ENCODE measurements at places on chromosomes 5 and 9.

DNA sequence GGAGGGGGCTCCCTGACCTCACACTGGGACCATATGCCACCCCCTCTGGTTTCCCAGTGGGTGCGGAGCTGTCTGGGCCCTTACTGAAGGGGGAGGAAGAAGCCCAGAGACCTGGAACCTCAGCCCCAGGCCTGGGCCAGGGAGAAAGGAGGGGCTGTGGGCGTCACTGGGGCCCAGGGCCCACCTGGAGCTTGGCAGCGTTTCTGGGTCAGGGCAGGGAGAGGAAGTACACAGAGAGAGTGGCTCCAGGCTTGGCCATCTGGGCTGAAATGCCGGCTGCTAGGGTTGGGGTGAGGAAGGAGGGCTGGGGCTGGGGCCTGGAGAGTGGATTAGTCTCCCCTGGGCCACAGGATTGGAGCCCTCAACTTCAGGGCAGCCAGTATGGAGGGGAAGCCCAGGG lies 6.4 kb upstream of the DAB2IP start:
- DNase-seq, result no peak

DNA sequence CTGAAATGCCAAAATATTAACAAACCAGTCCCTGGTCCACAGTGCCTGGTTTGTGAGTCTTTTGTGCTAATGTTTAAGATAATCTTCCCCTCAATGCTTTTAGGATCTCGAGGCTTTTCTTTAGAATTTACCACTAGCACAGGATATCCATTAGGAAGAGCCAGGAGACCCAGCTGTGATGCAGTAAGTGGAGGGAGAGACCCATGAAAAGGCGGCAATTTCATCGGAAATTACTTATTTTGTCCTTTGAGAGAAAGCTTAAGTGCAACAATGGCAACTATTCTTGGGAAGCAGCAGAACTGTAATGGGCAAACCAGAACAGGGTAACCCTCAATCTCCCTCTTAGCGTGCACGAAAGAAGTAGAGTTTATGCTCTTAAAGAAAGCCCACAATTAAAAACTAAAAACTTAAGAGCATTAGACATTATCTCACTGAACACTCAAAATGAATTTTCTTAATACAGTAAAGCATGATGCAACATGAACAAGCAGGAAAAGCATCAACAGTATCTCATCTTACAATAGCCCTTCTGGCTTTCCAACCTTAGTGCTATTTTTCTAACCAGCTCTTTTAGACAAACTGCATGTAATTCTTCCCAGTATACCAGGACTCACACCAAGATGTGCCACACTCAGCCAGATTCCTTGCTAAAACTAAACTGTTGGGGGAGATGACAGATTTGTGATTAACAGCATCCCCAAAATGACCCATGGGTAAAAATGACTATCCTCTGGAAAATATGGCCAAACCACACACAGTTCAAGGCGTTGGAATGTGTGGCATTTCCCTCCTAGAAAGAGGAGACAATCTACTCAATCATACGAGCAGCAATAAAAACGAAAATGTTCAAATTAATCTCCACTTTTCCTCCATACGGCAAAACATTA lies 36.4 kb downstream of the PWWP2A start:
- no peak for DNase-seq

- DNase-seq, result no peak
Measured at GRCh38 chr9:125649315-125649714, 57.7 kb downstream of the MAPKAP1 start.

DNA sequence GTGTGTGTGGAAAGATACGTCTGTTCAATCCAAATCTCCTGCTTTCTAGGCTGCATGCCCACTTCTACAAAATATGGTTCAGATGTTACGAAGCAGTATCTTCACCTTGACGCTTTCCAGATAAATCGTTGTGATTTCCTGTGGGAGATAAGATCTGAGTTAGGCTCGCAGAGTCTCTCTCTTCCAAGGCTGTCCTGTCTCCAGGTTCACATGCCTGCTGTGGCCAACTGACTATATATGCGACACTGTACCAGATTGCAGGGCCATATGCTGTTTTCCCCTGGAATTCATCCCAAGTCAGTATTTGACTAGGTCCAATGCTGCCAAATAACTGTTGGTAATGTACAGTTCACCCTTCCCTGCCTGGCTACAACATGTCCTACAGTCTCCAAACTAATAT lies 47.9 kb downstream of the TMEM252 start:
- DNase-seq, result no peak

- DNase-seq, result no peak
Measured at GRCh38 chr9:129383019-129383560, 205.0 kb upstream of the IER5L start.

DNA sequence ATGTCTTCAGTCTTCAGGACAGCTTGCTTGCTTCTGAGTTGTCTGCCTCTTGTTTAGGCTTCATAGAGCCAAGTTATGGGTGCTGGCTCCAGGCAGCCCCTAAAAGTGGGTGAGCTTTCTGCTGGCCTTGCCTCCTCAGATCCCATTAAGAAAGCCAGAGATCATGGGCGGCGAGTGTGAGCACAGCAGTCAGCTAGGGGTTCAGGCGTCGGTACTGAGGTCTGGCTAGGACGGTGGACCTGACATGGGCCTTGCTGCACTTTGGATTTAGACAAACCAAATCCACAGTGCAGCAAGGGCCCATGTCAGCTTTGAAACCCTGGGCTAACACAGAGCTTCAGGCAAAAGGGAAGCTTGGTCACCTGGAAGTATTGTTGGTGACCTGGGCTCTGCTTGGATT lies 17.6 kb downstream of the PSAT1 start:
- no peak for DNase-seq

DNA sequence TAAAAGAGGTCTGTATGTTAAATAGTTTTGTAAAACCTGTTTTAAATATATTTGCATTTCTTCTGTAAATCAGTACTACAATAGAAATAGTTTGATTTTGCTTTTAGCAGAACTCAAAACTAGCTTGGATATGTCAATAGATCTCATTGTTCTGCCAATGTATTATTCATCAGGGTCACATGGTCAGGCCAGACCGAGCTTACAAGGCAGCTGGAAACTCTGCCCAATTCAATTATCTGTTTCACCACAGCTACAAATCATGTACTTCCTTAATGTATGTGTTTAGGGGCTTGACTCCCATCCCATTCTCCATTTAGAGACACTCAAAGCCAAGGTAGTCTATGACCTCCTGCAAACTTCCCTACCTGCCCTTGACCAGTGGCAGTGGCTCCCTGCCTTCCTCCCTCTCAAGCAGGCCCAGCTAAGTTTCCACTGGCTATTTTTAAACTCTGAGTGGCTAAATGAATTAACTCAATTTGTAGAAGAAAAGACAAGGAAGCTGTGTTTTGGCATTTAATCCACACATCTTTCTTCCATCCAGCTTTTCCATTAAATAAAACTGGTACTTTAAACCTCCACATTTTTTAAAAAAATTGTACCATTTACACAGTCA lies 46.4 kb upstream of the SELENOP start:
- DNase-seq, result no peak

DNA sequence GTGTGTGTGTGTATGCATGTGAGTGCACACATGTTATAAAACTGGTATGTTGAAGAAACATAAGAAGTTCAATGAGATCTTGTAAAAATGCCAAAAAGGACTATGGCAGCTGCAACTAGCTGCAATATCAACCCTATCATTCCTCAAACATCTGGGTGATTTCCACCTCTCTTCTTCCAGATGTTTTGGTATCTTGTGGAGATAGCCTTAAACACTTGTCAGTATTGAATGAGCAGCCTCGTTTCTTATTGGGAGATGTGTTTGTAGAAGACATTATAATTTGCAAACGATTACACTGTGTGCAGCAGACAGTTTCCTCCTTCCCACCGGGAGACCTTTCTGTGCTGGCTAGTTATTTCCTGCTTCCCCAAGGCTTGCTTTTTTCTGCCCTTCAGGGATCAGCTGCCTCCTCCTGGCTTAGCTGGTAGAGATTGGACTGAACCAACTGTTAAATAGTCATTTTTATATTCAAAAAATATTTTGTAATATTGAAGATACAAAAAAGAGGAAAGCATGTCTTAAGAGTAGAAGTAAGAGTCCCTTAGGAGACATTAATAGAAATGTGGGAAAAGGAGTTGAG lies 168.4 kb upstream of the MPDZ start:
- no peak for DNase-seq

DNA sequence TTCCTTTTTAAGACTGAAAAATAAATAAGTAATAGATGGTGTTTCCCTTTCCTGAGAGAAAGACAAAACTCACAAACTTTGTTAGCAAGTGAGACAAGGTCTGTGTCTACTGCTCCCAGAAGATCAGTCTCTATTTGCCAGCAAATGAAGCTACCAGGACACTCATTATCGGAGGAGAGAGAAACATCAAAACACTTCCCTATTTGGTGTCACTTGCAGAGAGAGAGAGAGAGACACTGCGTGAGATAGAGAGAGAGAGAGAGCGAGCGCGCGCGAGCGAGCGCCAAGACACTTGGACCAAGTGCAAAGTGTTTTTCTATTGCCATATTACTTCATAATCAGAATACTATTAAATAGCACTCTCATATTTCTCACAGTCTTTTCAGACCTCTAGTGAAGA lies 142.7 kb downstream of the KCNN2 start:
- no peak for DNase-seq

GRCh38 chr9:98037357-98037756 lies 19.2 kb upstream of the NANS start:
- no peak for DNase-seq

DNA sequence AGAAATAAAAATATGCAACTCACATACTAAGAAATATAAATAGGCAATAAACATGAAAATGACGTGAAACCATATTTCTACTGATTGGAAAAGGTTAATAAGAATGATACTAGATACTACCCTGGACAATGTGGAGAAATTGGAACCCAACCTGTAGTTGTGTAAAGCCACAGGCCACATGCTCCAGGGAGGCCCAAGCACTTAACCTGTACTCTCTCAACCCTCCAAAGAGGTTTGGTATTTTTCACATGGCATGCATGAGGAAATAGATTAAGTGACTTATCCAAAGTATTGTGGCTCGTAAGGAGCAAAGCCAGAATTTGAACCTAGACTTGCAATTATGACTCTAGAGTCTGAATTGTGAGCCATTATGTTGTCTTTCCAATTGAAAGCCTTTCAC lies 13.4 kb downstream of the LIFR start:
- no peak for DNase-seq

GRCh38 chr9:91856419-91856818 lies 93.6 kb downstream of the ROR2 start:
- DNase-seq, result no peak

GRCh38 chr9:133327834-133328484 lies 8.0 kb downstream of the SURF6 start:
- no peak for DNase-seq

DNA sequence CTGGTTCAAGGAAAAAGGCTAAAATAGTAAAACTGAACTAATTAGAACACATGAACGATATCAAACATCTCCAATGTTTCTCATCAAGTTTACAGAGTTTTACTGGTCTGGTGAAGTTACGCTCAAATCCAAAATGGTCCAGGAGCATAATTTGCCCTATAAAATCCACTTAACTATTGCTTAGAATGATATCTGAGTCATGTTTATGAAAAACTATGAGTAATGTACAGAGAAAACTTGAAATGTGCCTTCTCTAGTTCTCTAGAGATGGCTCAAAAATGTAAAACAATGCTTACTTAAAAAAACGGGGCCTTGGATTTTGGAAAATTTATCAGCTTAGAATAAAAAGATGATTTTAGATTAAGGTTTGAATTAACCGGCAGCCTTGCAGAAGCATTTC lies 108.1 kb downstream of the FBXW11 start:
- DNase-seq, result no peak

GRCh38 chr5:104628911-104629310 lies 1066.3 kb upstream of the NUDT12 start:
- no peak for DNase-seq

GRCh38 chr9:104092875-104093600 lies 1.1 kb upstream of the SMC2 start:
- no peak for DNase-seq

- peak; percentile 95 for DNase-seq
Measured at GRCh38 chr9:132406554-132407122, at the start of gene TTF1. Gene TTF1, minus strand, starts transcription at chr9:132406840. Its CDS starts 4,019 bp downstream, at chr9:132402821.

GRCh38 chr9:99475401-99476065 lies 253.5 kb downstream of the SEC61B start:
- DNase-seq, result no peak

- DNase-seq, result no peak
Measured at GRCh38 chr5:28903643-28904042, 1865.3 kb upstream of the CDH9 start.

DNA sequence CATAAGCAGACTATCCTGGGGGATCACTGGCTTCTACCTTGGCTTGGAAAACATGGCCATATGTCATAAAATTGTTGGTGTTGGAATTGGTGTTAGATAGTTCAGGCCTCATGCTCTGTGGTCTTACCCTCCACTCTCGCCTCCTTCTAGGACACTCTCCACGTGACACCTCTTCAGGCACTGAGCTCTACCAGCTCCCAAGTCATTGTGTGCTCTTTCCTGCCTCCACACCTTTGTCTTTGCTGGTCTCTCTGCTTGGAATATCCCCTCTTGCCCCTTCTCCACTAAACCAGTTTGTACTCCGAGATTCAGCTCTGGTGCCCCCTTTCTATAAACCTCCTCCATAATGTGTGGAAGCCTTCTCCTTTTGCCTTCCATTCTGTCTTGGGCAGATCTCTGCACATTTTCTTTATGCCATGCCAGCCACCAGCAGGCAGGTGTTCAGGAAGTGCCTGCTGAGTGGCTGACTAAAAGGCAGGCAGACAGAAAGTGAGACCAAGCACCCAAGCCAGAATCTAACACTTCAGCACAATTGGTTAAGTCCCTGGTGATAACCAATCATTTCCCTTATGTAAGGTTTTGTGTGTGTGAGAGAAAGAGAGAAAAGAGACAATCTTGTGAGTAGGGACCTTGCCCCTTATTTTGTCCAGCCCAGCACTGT lies 37.7 kb downstream of the SAR1B start:
- no peak for DNase-seq

- peak; percentile 87 for DNase-seq
Measured at GRCh38 chr5:172697123-172698121, 56.4 kb downstream of the NEURL1B start.

DNA sequence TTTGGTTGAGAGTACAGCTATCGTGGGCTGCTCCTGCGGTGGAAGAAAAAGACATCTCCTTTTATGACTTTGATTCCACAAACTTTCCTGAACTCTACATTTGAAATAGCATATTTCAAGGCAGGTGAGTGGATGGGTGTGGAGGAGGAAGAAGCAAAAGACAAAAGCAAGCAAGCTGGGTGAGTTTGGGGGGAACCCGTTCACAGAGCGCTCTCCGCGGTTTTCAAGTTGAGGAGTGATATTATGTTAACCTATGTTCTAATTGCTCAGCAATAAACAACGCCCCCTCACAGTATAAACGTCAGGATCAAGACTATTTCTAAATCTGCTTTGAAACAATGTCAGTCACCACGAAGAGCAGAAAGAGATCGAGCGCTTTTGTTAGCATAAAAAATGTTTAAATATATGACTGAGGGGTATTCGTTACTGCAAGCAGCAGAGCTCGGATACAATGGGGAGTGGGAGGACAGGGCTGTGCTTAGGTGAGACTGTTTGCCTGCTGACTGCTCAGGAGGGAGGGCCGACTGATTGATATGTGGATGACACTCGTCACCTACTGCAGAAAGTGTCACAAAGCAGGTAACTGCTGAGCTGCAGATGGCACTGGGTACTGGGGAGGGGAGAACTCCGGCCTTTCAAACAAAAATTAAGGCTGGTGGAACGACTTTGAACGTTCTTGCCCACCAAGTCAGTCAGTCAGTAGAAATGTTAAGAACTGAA lies 236.5 kb downstream of the DRD1 start:
- DNase-seq, result no peak
